ENCODE measurements at places on chromosomes 5 and 9. TPM values are rescaled to one million over a fixed set of nuclear protein-coding genes. Genes with fewer than 3 reads are reported as not detected.

The PCDHGA2 gene
- total RNA-seq = 0.21 TPM

The PCDHB7 gene
- total RNA-seq = 1.2 TPM

The SH3GL2 gene
- total RNA-seq = 0.16 TPM

The ABLIM3 gene
- total RNA-seq = 0.64 TPM

The FCN2 gene
- not detected for total RNA-seq

The INSL4 gene
- not detected for total RNA-seq

The TLX3 gene
- total RNA-seq = not detected

The TCF7 gene
- 0.57 TPM for total RNA-seq

The MPDZ gene
- total RNA-seq = 56.1 TPM

The NR4A3 gene
- total RNA-seq = 2.4 TPM

The ZNF454 gene
- 1.6 TPM for total RNA-seq

The ESM1 gene
- total RNA-seq = 0.73 TPM

The DOCK8 gene
- total RNA-seq = not detected

The PDCD1LG2 gene
- 1.7 TPM for total RNA-seq

The CENPP gene
- total RNA-seq = 13.1 TPM

The LOX gene
- 75.8 TPM for total RNA-seq

The TPM2 gene
- total RNA-seq = 515 TPM

The NPR3 gene
- 92.2 TPM for total RNA-seq

The RANBP17 gene
- 17.5 TPM for total RNA-seq

The ATP10B gene
- total RNA-seq = not detected

The NR2F1 gene
- 189 TPM for total RNA-seq
